Activated CD4-positive, alpha-beta T cell treated with anti-CD3 and anti-CD28 coated beads for 36 hours (primary cell): ENCODE measurements at places on chromosomes 7 and 10.
A peak's percentile ranks its signal among the peaks of the same experiment; 100 is the strongest.

- no peak for DNase-seq
Observed at GRCh38 chr7:32037650-32038198, 32.5 kb downstream of the PDE1C start.

DNA sequence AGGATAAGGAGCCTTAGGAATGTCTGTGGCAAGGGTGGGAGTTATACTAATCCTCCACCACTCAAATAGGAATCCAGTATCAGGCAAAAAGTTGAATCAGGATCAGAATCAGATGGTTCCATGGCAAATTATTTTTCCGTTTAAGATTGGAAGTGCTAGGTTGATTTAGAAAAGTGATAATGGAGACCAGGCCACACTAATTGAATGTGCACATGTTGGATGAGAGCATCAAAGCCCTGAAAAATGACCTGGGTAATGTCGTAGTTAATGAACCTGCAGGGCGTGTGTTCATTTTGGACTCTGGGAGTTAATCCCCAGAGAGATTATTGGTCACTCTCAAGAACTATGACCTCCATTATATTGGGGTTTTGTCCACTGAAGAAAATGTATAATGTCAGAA, 53.3 kb upstream of the UBN2 start:
- DNase-seq: no peak

DNA sequence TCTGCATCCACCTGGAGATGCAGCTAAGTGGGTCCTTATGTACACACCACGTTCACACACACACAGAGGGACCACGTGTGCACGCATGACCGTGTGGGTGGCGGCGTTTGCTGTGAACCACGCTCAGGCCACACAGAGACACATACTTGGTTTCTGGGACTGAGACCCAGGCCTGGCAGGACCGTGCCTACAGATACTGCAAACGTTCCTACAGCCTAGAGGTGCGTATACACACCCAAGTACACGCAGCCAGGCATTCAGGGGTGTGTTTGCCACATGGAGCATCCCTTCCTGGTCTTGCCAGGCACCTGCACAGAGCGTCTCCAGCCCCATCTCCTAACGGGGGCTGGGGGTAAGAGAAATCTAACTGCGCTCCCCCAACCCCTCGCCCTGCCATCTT, 49.0 kb upstream of the GTF2IRD1 start:
- no peak for DNase-seq

DNA sequence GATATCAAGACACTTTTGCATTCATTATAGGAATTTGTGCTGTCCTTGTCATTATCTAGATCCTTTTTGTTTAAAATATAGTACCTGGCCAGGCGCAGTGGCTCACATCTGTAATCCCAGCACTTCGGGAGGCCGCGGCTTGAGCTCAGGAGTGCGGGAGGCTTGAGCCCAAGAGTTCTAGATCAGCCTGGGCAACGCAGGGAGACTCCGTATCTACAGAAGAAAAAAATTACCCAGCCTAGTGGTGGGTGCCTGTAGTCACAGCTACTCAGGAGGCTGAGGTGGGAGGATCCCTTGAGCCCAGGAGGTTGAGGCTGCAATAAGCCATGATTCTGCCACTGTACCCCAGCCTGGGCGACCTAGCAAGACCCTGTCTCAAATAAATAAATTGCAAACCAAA, 621 bp upstream of the MORN4 start:
- peak; percentile 38 for DNase-seq

DNA sequence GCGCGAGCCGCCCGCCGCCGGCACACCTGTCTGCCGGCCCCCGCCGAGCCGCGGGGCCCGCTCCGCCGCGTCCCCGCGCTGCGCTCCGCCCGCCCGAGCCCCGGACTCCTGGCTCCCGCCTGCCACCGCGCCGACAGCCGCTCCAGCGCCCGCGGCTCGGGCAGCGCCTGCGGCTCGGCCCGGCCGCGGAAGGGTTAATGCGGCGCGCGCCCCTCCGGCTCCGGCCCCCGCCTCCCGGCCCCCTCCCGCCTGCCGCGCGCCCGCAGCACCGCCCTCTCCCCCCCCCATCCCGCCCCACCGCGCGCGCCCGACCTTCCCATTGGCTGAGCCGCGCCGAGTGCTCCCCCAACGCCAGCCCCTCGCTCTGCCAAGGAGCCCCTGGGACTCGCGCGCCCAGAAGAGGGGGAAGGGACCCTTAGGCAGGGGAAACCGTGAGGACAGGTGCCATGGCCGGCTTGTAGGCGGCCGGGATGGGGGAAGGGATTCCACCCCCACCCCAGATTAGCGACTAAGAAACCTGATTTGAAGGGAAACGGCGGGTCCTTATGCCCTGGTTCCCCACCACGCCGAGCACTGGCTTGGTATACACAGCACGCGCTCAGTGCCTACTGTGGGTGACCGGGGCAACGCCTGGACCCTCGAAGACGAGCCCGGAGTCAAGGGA, at the start of gene KCNH2:
TSS of gene KCNH2 (minus strand) at position 196 of the 664 bp plus-strand sequence. CDS start 408 bp downstream, outside the sequence.
- DNase-seq: peak; percentile 42

DNA sequence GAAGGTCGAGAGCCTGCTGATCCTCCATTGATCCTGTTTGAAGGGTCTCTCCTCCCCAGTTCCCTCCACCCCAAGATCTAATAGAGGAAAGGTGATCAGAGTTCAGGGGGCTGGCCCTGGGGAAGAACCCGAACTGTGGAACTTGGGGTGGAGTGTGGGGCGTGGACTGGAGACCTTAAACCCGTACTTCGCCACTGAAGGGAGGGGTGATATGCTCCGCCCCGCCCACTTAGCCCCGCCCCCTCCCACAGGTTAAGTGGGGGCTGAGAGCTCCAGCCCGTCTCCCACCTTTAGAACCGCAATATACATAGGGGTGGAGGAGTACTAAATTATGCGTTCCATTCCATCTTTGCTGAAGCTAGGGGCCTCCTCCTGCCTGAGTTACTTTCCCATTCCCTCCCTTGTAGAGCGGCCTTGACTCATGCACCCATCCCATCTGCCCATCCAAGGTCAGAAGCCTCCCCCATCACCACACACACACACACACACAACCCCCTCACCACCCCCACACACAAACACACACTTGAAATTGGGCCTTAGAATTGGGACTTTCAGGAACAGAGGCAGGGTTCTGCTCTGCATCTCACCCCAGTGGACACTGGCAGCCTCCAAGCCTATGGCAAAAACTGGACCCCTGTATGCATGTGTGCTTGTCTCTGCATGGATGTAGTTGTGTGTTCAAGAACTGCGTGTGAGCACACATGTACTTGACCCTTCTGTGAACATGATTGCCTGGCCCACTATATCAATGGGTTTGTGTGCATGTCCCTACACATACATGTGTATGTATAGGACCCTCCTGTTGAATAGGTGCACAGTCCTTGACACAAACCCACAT, 991 bp downstream of the SEMA4G start:
- peak; percentile 40 for DNase-seq

DNA sequence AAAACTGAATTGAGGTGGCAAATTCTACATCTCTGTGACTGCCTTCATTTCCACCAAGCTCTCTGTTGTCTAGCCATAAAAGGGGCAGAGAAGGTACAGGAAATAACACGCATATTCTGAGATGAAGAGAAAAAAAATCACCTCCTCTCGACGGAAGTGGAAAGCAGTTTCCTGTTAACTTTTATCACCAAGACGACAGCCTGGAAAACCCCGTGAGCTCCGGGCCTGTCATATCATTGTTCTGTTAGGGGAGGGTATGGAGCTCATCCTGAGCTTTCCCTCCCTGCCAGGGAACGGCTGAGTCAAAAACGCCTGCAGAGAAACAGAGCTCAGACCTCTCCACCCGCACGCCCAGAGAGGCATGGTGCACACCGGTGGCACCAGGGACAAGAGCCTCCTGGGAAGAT, 200.3 kb downstream of the PRPF18 start:
- peak; percentile 87 for DNase-seq

GRCh38 chr7:155750255-155751125, 61.8 kb downstream of the SHH start:
- DNase-seq: no peak

DNA sequence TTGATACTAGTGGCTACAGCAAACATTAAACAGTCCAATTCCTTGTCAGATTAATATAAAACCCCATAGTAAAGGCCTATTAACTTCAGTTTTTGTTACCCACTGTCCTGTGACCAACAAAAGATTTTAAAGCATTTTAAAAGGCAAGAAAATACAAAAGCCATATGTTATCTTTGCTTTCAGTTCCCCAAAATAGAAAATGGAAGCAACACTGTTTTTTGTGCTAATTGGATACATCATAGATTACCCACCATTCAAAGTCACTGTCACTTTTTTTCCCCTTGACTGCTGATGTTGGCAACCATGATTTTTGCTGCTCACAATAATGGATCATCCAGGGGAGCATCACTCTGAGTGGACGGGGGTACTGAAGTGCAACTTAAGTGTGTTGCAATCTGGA, 52.4 kb upstream of the TMEM140 start:
- DNase-seq: no peak

DNA sequence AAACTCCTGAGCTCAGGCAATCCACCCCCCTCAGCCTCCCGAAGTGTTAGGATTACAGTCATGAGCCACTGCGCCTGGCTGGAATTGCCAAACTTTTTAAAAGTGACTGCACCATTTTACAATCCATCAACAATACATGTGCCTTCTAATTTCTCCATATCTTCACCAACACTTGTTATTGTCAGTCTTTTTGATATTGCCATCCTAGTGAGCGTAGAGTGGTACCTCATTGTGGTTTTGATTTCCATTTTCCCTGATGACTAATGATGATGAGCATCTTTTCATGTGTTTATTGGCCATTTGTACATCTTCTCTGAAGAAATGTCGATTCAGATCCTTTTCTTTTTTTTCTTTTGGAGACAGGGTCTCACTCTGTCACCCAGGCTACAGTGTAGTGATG, 21.7 kb upstream of the STRIP2 start:
- no peak for DNase-seq

DNA sequence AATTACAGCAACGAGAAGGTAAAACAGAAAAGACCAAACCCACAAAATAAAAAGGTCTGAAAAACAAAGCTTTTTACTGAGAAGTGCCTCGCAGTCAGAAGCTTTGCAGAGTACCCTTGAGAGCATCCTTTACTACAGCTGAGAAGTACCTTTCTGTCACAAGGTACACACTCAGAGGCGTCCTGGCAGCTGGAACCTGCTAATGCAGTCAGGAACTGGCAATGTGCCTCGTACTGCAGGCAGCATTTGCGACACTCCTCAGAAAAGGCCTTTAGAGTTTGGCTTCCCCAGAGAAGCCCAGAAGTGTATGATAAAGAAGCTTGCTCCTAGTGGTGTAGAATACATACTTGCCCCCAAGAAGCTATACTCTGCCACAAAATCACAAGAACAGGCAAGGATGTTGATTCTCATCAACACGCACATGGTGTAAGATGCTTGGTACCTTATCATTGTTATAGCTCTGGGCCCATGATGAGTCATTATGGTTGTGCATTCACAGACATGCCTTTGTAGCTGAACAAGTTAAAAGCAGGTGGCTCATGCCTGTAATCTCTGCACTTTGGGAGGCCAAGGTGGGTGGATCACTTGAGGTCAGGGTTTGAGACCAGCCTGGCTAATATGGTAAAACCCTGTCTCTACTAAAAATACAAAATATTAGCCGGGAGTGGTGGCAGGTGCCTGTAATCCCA, 2.0 kb upstream of the GTPBP4 start:
- DNase-seq: no peak

- DNase-seq: no peak
Observed at GRCh38 chr10:35192645-35193249, 66.1 kb downstream of the CREM start.

- no peak for DNase-seq
Observed at GRCh38 chr7:102914585-102914984, 1.8 kb downstream of the LRRC17 start.

- no peak for DNase-seq
Observed at GRCh38 chr10:5094265-5095205, at the start of gene AKR1C3. Gene AKR1C3, plus strand, starts transcription at chr10:5094414. Its CDS starts 31 bp downstream, at chr10:5094445.

DNA sequence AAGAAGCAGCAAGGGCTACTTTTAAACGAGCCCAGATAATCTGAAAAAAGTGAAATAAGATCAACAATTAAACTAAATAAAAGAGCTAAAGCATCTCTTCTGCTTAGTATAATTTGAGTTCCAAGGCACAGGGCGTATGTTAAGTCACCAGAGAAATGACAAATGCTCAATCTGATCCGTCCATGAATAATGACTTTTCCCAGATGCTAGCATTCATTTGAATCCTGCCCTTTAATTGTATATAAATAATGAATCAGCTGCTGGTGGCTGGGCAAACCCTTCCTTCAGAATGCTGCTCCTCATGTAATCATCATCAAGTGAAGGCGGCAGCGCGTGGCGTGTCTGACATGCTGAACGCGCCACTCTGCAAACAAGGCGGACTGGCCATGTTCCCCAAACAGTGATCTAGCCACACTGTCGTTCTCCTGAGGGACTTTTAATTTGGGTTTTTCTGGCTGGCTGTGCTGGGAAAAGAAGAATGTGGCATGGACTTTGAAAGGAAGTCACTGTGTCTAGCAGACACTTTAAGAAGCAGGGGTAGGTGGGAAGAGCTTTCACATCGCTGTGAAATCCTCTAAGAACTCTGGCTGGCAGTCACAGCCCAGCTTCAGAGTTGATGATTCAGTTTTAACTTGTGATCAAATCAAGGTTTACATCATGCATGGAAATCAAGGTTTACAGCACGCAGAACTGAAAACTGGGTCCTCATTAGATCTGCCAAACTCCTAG, 70.7 kb downstream of the BEND7 start:
- DNase-seq: no peak

DNA sequence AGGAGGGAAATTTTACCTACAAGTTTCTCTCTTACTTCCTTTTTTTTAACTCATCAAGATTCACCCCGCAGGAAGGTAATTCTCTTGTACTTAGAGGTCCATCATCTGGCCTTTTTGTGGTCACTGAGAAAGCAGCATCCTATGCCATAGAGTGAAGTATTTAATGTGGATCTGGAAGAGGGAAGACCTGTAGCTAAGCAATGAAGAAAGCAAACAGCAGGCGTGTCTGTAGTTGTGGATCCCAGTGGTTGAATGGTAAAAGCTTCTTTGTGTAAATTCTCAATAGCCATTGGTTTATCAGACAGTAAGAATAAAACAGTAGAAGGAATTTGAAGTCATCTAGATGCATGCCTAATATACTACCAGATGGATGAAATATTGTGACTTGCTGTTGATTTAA, 196.4 kb downstream of the ANKRD7 start:
- no peak for DNase-seq

DNA sequence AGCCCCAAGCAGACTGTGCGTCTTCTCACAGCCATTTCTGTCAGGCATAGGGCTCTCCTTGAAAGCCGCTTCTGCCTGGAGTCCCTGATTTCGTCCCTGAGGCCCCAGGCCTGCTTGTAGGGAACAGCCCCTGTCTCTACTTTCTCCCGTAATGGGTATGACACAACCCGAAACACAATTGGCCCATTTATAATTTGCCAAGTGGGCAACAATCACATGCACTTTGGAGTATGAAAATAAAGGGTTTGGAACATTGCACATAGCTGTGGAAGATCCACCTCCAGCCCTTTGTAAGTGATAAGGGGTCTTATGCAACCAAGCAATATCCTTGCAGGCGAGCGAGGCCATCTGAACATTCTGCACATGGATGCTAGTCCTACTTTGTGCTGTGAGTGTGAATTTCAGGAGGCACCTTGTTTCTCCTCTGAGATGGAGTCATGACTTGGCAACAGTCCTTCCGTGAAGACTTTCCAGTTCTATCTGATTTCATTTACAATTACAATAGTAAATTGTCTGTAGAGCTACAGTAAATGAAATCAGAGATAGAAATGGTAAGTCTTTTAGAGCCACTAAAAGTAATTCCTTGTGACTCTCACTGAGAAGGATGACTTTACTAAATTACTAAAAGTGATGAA, 141.5 kb downstream of the CUBN start:
- no peak for DNase-seq
